ENCODE measurements at places on chromosomes 4 and X.

GRCh38 chr4:95027905-95028618 is 270.3 kb downstream of the BMPR1B start:
- no peak for DNase-seq

DNA sequence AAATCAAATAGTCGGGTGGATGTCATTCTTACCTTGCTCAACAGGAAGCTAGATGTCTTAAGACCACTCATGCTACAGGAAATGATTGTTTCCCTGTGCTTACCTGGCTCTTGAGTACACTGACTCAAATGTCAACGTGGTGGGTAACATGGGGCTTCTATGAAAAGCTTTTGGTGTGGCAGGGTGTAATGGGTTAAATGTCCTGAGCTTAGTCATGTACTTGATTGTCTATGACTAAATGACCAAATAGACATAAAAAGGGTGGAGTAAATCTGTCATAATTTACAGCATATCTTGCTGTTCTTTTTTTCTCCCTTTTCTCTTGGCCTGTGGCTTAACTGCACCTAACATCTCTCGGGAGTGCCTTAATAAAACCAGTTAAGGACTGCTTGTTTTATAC is 44.9 kb downstream of the CCNG2 start:
- DNase-seq: no peak

GRCh38 chr4:158729716-158730559 is 6.7 kb upstream of the PPID start:
- DNase-seq: peak; percentile 32

DNA sequence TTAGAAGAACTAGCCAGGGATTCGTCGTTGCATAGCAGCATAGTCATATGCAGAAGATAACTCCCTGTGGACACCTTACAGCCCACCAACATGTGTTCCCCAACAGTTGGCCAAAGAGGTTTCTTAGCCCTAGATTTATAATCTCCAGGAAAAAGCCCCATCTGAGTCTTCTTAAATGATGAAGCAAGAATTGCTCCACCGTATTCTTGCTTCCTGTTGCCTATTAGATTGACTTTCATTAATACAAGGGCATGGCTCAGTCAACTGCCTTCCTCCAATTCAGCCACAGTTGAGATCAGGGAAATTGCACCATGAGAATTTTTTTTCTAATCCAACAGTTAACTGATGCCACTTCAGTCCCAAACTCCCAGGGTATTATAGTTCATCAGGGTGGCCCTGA is 5.2 kb upstream of the AFF2 start:
- no peak for DNase-seq

DNA sequence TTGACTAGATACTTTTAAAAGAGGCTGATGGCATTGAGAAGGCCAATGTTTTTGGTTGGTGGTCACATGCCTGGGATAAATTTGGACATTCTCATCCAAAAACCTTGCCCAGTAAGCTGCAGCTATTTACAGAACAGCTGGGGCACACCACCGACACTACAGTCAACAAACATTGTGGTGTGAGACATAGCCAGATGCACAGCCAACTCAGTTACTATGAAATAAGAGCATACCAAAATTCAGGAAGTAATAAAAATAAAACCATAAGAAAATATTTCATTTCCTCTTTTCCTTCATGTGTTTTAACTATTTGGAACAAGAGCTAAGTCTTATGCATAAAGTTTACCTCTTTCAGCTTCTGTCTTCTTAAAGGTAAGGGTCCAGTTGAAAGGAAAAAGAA is 8.8 kb downstream of the PPM1K start:
- DNase-seq: no peak

- DNase-seq: no peak
These were observed 824.5 kb upstream of the DIAPH2 start for GRCh38 chrX:95860127-95860526.

DNA sequence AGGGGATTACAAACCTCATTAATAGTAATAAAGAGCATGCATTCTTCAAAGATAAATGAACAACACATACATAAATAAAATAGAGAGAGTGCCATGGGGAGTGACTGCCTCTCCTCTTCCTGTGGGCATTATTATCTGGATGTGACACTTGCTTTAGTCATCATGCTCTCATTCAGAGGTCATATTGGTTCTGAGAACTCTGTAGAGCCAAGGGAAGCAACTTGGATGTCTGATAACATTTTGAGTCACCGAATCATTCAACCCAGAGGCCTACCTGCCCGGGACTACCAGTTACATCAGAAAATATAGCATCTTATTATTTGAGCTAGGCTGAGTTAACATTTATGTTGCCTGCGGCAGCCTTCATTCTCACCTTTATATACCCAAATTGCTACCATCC is 489.5 kb downstream of the STIM2 start:
- DNase-seq: no peak

DNA sequence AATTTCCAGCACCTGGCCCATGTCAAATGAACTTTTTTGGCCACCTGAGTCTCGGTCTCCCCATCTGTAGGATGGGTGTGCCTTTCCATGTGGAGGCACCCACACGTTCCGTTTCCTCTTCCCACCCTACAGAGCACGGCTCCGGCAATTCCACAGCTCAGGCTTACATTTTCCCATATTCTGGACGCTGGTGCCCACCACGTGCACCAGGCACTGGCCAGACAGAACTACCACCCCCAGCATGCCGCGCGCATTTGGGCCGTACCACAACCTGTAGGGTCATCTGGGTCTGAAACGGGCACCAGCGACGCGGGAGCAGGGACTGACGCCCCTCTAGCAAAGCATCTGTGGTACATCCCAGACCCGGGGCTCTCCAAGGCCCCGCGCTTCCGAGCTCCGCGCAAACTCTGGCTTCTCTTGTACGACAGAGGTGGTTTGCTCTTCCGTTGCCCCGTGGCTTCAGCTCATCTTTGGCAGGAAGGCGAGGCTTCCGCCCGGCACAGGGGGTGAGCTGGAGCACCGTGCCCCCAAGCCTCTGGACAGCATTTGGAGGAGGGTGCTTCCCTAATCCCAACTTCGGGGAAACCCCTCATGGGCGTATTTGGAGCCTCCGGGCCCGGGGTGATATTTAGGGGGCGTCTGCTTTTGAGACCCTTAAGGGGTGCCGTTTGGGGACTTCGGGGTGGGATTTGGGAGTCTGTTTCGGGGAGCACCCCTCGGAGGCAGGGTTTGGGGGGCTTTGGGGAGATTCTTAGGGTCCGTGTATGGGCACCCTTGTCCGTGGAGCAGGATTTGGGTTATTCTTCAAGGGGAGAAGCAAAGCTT is 3.0 kb upstream of the UBA1 start:
- DNase-seq: peak; percentile 70

DNA sequence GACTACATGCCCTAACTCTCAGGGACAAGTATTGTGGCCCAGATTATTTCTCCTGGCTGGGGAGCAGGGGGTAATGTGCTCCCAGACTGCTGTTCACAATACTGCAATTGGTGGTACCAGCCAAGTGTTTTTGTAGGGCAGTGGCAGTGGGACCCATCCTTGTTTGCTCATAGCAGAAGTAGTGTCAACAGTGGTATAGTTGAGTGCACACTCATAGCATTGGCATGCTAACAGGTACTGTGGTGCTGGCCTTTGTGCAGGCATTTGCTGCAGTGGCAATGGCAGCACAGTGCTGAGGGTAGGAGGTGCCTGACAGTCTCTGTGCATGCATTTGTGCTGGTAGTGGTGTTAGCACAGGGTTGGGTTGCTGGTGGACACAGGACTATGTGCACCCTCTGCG is 995.0 kb downstream of the SH3BGRL start:
- DNase-seq: no peak

GRCh38 chr4:54572152-54572542 is 85.6 kb upstream of the KIT start:
- DNase-seq: no peak

DNA sequence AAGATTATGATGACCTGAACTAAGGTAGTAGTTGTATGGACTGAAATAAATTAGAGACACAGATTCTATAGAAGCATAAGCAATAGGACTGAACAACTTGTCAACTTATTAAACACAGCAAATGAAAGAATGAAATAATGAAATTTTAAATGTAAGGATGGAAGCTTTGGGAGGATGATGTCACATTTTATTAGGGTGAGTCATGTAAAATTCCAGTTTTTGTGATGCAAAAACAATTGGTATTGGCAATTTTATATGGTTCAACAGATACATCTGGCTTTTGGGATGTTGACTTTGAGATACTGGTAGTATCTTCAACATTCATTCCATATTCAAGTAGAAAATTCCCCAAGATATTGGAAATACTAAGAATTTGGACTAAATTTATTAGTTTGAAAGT is 72.7 kb upstream of the IL15 start:
- no peak for DNase-seq

DNA sequence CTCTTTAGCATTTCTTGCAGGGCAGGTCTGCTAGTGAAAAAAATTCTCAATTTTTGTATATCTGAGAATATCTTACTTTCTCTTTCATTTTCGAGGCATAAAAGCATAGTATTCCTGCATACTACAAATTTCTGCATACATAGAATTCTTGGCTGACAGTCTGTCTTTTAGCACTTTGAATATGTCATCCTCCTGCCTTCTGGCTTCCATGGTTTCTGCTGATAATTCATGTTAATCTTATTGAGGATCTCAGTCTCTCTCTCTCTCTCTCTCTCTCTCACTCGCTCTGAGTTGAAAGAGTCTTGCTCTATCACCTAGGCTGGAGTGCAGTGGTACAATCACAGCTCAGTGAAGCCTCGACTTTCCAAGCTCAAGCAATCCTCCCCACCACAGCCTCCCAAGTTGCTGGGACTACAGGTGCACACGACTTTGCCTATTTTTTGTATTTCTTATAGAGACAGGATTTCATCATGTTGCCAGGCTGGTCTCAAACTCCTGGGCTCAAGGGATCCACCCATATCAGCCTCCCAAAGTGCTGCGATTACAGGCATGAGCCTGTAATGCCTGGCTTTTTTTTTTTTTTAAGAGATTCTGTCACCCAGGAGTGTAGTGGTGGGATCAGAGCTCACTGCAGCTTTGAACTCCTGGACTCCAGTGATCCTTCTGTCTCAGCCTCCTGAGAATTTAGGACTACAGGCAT is 161.3 kb downstream of the FNIP2 start:
- DNase-seq: no peak

GRCh38 chr4:106253364-106254129 is 62.5 kb downstream of the TBCK start:
- DNase-seq: no peak

GRCh38 chr4:18798123-18798522 is 776.6 kb upstream of the LCORL start:
- DNase-seq: no peak

DNA sequence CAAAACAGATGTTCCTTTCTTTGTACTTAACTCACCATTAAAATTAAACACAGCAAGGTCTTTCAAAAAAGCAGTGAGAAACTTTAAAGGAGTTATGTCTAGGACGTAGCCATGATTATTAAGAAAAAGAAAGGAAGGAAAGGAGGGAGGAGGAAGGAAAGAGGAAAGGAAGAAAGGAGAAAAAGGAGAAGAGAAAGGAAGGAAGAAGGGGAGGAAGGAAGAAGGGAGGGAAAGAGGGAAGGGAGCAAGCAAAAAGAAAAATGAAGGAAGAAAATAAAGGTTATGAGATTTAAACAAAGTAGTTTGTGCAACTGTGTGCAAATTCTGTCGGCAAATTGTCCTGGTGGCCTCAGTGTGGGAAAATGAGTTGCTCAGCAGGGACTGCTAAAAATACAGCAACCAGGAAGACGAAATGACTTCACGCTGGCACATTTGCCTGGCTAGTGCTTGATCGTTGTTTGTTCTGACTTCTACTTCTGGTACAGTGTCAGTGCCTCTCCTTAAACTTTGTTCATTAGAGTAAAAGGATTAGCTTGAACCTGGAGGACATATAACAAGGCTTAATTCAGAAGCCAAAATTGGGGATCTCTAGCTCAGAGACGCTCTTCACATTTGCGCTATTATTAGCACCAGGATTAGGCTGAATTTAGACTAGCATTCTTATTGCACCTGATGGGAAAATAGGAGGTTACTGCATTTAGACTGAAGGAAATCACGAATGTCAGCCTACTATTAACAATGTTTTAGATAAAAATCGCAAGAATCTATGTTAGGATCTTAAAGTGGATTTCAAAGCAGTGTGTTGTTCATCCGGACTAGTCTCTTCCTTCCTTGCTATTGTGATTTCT is 81.2 kb downstream of the DCK start:
- DNase-seq: no peak

Data from caudate nucleus (tissue), 63 donors.